ENCODE measurements at places on chromosomes 6 and 20.

- no peak for DNase-seq
Observed at GRCh38 chr6:3894590-3895311, 45.6 kb downstream of the FAM50B start.

DNA sequence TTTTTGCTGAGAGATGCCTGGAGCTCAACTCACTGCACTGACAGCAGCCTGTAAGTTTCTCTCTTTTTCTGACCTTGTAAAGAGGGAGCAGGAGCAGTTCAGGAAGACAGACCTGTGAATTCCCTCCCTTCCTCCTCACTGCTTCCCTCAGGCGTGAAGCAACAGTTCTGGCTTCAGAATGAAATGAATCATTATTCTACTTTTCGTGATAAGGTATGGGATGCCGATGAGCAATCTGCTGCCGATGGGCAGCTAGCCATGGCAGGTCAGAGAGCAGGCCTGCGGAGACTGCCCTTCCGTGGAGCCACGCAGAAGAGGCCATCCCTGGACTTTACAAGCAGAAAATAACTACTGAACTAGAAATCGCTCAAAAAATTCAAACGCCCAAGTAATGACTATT is 426.5 kb upstream of the RNF217 start:
- DNase-seq, result no peak

- DNase-seq, result no peak
Observed at GRCh38 chr6:34472425-34472824, 6.5 kb downstream of the PACSIN1 start.

DNA sequence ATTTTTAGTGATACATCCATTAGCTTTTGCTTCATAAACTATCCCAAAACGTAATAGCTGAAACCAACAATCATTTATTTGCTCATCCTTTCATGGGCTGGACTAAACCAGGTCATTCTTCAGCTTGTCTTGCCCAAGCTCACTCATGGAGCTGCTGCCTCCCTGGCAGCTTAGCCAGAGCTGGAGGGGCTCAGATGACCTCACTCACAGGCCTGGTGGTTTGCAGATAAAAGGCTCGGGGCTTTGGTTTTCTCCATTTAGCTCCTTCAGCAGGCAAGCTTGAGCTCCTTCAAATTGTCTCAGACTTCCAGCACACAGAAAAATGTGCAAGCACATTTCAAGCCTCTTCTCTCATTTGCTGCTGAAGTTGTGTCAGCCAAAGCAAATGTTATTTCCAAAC is 139.1 kb downstream of the BTBD3 start:
- peak; percentile 20 for DNase-seq

DNA sequence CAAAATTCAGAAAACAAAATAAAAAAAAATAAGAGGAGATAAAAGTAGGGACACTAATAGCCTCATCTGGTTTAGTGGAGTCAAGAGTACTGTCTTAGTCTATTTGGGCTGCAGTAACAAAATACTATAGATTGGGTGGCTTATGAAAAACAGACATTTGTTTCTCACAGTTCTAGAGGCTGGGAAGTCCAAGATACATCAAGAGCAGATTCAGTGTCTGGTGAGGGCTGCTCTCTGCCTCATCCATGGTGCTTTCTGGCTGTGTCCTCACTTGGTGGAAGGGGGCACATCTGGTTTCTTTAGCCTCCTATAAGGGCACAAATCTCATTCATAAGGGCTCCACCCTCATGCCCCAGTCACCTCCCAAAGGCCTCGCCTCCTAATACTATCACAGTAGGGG is 26.0 kb downstream of the NRSN1 start:
- DNase-seq, result no peak

DNA sequence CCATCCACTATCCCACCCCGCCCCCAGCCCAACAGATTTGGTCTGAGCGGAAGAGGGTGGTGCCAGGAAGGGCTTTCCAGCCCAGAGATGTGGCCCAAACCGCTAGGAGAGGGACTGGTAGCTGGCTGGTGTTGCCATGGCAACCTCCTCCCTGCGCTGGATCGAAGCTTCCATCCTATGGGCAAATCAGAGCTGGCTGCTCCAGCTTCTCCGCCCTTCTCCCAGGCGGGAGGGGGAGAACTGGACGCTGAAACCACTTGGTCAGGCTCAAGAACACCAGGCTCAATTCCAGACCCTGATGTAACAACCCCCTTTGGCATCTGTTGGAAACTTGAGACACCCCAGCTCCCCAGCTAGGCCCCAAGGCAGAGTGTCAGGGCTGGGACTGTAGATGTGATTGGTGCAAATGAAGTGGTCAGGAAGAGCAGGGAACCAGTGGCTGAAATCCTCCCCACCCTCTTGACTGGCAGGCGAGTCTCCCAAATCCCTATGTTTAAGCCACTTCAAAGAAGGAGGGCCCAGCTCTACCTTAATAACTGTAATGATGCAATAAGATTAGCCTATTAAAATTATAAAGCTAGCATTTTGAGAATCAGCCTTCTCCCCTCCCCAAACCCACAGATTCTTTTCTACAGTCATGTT is 4.2 kb downstream of the RIMS4 start:
- peak; percentile 74 for DNase-seq

DNA sequence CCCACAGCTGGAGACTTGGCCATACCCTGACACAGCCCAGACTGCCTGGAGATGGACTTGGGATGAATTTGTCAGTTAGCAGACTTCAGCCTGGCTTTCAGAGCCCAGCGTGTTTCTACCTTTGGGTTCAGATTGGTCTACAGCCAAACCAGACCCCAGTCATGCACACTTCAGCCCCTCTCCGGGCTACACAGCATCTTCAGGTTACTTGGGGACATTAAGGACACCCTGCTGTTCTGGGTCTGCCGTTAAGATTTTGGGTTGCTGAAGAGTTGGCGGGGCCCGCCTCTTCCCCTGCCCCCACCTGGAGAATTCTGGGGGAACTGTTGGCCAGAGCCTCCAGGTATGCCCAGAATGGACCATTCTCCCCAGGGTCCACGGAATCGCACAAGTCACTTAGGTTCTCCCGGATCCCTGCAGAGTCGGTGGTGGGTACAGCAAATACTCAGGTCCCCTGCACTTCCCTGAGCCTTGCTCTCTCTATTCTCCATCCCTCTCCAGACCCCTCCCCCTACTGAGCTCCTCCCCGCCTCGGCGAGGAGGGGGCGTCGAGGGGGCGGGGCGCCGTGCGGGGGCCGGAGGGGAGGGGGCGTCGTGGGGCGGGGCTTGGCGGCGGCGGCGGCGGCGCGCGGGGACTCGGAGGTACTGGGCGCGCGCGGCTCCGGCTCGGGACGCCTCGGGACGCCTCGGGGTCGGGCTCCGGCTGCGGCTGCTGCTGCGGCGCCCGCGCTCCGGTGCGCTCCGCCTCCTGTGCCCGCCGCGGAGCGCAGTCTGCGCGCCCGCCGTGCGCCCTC is at the start of gene PTK7:
Gene PTK7 (plus strand): TSS at position 645 of the 794 bp plus-strand sequence. CDS start 175 bp downstream, outside the sequence.
- DNase-seq, result peak; percentile 94

Measured in NCI-H82 (cell line).